ENCODE measurements at places on chromosomes 3 and 15.
A peak's percentile ranks its signal among the peaks of the same experiment; 100 is the strongest.

GRCh38 chr15:28955160-28955992 is 69.6 kb downstream of the APBA2 start:
- peak; percentile 17 for DNase-seq

- DNase-seq: no peak
Measured at GRCh38 chr3:98274914-98275313, 7.4 kb upstream of the OR5H2 start.

DNA sequence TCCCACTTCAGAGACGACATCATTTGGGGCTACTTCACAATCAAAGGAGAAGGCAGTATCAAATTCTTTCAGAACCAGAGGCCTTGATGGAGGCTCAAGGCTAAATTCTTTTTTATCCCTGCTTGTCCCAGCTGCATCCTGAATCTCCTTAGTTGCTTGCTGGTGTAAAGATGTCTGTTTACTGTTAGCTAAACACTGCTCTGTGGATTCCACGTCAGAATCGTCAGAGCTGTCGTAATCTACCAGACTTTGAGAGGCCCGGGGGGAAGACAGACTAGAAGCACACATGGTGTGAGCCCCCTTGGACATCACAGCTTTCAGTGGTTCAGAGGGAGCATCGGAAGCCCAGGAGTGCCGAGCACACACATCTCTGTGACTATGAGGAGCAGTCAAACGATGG is 32.6 kb downstream of the LINS1 start:
- no peak for DNase-seq

GRCh38 chr15:77854980-77855379 is 222.3 kb upstream of the LINGO1 start:
- DNase-seq: no peak

GRCh38 chr3:134251731-134252391 is 1.2 kb upstream of the RYK start:
- DNase-seq: no peak

GRCh38 chr15:80785335-80785734 is 6.2 kb downstream of the CEMIP start:
- DNase-seq: no peak

DNA sequence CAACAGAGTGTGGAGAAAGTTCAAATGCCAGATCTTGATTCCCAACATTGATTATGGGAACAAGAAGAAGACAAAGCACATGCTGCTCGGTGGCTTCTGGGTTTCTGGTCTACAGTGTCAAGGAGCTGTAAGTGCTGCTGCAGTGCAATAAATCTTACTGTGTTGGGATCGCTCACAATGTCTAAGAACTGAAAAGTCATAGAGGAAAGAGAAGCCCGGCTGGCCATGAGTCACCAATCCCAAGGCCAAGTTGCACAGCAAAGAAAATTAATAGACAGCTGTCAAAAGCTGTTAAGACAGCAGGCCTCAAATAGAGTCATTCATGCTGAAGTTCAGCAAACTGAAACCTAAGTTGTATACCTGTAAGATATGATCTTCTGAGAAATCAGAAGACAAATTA is 33.2 kb upstream of the SPPL2A start:
- no peak for DNase-seq

GRCh38 chr3:50573566-50574443 is 4.5 kb downstream of the HEMK1 start:
- peak; percentile 93 for DNase-seq

DNA sequence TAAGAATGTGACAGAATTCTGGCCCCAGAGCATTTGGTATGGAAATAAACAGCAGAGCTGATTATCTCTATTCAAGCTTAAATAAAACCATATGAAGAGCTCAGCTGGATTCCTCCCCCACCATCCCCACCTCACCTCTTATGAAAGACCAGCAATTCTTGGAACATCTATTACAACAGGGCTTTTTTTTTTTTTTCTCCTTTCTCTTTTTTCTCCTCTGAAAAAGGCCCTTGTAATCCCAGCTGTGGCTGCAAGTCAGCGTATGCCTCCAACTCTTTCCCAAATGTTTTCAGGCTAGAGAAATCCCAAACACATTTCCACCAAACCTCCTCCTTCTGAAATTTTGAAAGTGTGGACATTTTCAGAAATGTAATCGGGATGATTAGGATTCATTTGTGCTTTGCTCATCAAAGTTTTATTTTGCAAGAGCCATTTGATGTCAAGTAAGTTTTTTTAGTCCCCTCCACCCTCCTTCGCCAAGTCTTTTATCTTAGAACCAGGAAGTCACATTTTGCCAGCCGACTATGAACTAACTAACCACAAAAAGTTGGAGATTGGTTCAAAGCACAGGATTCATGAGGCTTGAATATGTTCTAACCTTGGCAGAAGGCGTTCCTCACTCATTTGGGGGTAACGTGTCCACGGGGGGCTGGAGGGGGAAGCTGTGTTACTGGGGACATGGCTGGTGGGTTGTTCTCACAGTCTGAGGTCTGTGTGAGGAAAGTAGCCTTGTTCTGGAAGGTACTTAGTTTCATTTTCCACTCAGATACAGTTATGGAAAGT is 142.0 kb upstream of the PDZRN3 start:
- DNase-seq: no peak

Data from activated CD4-positive, alpha-beta T cell treated with anti-CD3 and anti-CD28 coated beads, Interleukin-2, amount 10 ng/mL, durations not matched to agents 7 days and 5 days (primary cell).